ENCODE measurements at places on chromosomes 13 and 19. TPM values are rescaled to one million over a fixed set of nuclear protein-coding genes. Genes with fewer than 3 reads are reported as not detected.

The COX6B1 gene
- total RNA-seq: 210 TPM

The PROZ gene
- not detected for total RNA-seq

The TNFSF9 gene
- 2.0 TPM for total RNA-seq

The TGFBR3L gene
- not detected for total RNA-seq

The MISP3 gene
- total RNA-seq: 0.41 TPM

The CD209 gene
- 0.82 TPM for total RNA-seq

The NUP58 gene
- total RNA-seq: 107 TPM

The SYCN gene
- total RNA-seq: not detected

The LDLR gene
- 28.5 TPM for total RNA-seq

The LHB gene
- not detected for total RNA-seq

The ZNF497 gene
- total RNA-seq: 6.1 TPM

The OLFM2 gene
- total RNA-seq: 86.4 TPM

The MEIOSIN gene
- not detected for total RNA-seq

The N4BP2L1 gene
- total RNA-seq: 8.2 TPM

The ZNF714 gene
- 56.3 TPM for total RNA-seq

The ZNF492 gene
- 4.1 TPM for total RNA-seq

The CLEC11A gene
- total RNA-seq: 2.4 TPM

The ZNF607 gene
- 23.6 TPM for total RNA-seq

The KLK6 gene
- total RNA-seq: not detected

The RRAS gene
- total RNA-seq: 0.82 TPM

The CCDC8 gene
- total RNA-seq: 2.4 TPM

The PLIN4 gene
- total RNA-seq: under 0.01 TPM

The CLASRP gene
- total RNA-seq: 5.3 TPM

The ZNF888 gene
- total RNA-seq: 3.3 TPM

The TEX26 gene
- total RNA-seq: 1.2 TPM

The ZNF460 gene
- 126 TPM for total RNA-seq

The OR7C1 gene
- total RNA-seq: not detected

The IZUMO4 gene
- 2.9 TPM for total RNA-seq

The DAND5 gene
- total RNA-seq: under 0.01 TPM

The ZNF285 gene
- 30.2 TPM for total RNA-seq

The ZNF382 gene
- total RNA-seq: 96.2 TPM

The RPS19 gene
- total RNA-seq: 395 TPM

The HSPB6 gene
- total RNA-seq: under 0.01 TPM

The FCER2 gene
- total RNA-seq: not detected

The NLRP7 gene
- total RNA-seq: 0.82 TPM

The PVR gene
- 23.2 TPM for total RNA-seq

The COMP gene
- not detected for total RNA-seq

The DNASE2 gene
- 3.3 TPM for total RNA-seq

The LRRC63 gene
- 2.0 TPM for total RNA-seq

The ZNF440 gene
- 21.6 TPM for total RNA-seq

The PALM gene
- total RNA-seq: 87.2 TPM

The METTL21C gene
- total RNA-seq: 0.41 TPM
